ENCODE measurements at places on chromosomes 3 and 15.

DNA sequence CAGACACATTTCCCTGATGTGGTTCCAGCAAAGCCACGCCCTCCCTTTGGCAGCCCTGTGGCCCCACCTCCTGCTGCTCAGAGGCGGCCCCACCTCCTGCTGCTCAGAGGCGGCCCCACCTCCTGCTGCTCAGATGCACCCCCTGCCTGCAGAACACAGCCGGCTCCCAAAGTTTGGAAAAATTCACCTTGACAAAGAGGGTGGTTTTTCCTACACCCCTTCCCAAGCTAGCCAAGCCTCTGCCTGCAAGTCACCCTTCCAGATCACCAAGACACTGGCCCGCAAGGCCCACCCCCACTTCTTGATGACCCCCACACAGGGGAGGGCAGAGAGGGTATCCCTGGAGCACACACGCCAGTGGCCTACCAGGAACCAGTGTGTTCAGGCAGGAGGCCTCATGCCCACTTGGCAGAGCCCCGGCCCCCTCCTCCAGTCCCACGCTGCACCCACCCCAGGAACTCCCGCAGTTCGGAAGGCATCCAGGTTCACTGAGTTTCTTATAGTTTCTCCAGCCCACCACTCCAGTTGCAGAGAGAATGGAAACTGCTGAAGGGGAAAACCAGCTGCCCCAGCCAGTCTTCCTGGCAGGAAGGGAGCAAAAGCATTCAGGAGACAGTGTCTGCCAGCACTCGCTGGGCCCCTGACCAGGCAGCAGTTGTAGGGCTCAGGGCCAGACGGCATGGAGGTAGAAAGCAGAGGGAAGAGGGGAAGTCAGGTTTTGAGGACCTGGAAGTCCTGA is 2.3 kb upstream of the HAPLN3 start:
- peak; percentile 82 for DNase-seq

DNA sequence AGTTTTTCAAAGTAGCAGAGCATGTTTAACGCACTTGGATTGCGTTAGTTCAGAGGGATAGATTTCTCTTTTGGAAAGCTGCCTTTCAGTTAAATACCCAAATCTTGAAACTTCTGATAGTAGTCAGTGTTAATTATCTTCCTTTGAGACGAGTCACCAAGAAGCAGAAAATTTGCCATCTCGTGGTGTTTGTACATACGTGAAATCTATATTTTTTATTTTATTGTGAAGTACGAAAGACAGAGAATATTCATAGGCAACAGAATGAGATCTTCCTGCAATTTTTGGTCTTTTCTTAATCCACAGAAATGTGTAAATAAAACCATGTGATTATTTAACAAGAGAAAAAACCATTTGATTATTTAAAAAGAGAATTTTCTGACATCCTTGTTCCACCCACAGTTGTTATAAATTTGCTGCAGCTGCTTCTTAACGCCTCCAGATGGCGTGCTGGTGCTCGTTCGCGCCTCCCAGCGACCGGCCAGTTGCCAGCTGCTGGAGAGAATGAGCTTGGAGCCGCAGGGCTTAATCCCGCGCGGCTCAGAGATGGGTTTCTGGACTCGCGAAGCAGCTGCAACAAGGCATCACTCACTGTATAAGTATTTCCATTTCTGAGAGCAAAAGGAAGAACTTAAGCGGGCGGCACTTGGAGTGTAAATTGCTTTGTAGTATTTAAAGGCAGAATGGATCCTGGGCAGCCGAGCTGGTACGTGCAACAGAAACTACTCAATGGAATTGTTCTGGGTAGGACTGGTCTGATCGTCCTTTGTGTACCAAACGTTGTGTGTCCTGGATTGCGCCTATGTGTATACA is 10.5 kb upstream of the SLITRK3 start:
- peak; percentile 44 for DNase-seq

- DNase-seq = no peak
Observed at GRCh38 chr15:28980709-28981350, 95.1 kb downstream of the APBA2 start.

GRCh38 chr15:62392376-62392775 is 227.3 kb upstream of the C2CD4B start:
- no peak for DNase-seq

- DNase-seq = no peak
Observed at GRCh38 chr3:72797773-72798543, 50.3 kb downstream of the SHQ1 start.

- DNase-seq = no peak
Observed at GRCh38 chr3:191105418-191105817, 93.6 kb upstream of the OSTN start.

DNA sequence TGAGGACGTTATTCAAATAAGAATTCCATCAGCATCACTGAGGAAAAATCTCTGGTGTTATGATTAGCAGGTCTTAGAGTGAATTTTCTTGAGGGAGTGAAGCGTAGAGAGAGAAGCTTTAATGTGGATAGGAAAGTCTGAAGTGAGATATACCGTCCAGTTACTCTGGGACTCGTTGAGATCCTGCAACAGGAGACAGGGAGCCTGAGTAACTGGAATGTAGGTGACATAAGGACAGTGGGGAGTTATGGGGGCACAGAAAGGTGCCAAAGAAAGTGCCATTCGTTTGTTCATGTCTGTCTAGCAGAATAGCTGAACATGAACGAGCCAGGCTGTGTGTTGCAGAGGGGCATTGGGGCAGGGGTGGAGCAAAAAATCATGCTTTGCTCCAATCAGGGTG is 9.4 kb upstream of the BUB1B start:
- no peak for DNase-seq

- no peak for DNase-seq
Observed at GRCh38 chr15:88398011-88398410, 69.2 kb downstream of the MRPL46 start.

GRCh38 chr3:122215592-122216298 is 32.3 kb downstream of the CASR start:
- DNase-seq = no peak

DNA sequence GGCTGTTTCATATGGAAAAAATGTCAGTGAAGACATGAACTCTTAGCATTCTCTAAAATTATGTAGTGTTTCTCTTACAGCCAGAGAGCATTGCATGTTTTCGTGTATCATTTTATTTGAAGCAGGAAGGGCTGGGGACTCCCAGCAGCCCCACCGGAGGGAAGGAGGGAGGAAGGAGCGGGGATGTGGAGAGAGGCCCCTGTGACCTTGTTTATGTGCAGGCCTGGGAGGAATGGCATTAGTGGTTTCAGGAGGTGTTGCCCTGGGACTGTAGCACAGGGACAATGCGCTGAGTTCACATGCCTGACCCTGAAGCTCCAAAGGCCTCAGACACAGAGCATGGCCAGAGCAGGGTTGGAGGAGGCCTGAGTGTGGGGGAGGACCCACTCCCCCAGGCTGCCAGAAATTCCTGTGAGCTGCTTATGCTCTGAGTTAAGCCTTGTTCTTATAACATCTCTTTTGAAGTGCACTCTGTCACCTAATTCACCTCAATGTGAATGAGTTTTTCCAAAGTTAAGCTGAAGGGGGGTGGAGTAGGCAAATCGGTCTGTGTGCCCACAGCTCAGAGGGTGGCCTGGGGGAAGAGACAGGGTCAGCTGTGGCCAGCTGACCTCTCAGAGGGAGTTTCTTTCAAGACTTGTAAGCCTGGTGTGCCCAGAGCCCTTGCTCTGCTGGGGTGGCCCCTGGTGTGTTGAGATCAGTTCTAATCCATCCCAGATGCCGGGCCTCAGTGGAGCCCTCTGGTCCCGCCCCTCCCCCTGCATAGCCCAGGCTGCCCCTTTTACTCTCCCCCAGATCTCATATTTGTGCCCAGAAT is 3.9 kb upstream of the RNU6-1 start:
- DNase-seq = no peak

- DNase-seq = no peak
Observed at GRCh38 chr15:78968114-78968513, 23.3 kb upstream of the CTSH start.

DNA sequence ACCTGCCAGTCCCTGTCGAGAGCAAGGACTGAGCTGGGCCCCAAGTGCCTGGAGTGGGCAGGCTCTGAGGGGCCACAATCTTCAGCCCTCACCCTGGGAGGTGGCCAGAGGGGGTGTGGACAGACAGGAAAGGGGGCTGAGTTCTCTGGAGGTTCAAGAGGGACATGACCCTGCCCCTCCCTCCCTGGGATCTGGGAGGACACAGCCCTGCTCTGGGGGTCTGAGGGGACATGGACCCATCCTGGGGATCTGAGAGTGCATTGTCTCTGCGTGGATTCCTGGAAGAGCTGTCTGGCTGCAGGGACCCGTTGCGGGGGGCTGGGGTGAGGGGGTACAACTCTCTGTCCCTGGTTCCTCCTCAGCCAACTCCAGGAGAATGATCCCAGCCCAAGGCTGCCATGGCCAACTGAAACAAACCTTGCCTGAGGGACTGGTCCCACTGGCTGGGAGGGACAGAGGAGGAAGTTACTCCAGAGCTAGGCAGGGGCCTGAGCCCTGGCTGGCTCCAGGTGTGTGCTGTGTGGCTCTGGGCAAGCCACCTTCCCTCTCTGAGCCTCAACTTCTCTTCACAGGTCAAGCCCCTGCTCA is 29.0 kb downstream of the PTH1R start:
- DNase-seq = no peak

DNA sequence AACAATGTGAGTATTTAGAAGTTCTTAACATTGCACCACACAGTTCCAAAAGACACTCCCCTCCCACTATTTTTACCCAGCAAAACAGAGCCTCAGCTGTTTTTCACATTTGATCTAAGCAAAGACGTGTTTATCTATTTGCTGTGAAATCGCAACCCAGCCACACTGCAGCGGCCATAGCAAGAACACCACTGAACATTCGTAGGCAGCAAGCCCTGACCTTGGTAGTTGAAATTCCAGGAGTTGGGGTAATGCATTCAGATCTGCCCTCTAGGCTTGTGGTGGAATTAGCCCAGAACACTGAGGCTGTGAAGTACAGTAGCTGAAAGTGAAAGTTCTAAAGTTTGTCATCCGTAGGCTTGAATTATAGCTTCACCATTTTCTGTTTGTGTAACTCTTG is 17.1 kb upstream of the SLC24A5 start:
- no peak for DNase-seq

GRCh38 chr3:69747511-69748258 is 8.4 kb downstream of the MITF start:
- no peak for DNase-seq

- DNase-seq = no peak
Observed at GRCh38 chr3:172609750-172610149, 86.5 kb upstream of the TNFSF10 start.

DNA sequence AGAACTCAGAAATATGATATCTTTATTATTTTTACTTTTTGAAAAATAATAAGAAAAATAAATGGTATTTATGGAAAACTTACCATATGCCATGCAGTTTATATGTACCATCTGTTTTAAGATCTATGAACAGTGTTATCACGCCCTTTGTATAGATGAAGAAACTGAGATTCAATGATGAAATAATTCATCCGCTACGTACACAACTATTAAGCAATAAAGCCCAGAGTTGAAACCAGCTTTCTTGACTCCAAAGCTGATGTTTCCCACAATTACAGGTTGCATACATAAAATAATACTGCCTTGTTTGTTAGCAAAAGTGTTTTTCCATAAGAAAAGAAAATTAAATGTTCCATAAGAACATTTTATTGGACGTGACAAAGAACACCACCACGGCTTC is 67.2 kb upstream of the BCL6 start:
- no peak for DNase-seq

GRCh38 chr3:23806534-23807423 is 1.0 kb downstream of the UBE2E1 start:
- peak; percentile 55 for DNase-seq

DNA sequence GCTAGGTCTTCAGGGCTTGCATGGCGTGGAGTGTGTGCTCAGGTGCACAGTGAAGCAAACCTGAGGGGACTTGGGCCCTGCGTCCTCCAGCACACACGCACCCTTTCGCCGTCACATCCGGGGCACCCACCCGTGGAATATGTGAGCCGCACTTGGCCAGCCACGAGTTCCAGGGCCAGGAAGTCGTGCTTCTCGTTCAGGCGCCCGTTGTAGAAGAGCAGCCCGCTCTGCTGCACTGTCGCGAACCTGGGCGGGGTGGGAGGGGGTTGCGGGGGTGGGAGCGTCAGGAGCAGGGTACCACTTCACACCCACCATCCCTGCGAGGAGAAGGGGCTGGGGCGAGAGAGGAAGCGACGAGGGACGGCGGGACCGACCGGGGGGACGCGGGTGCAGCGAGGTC is 7.1 kb downstream of the CELSR3 start:
- no peak for DNase-seq

GRCh38 chr3:62051506-62051905 is 321.8 kb downstream of the FEZF2 start:
- no peak for DNase-seq

DNA sequence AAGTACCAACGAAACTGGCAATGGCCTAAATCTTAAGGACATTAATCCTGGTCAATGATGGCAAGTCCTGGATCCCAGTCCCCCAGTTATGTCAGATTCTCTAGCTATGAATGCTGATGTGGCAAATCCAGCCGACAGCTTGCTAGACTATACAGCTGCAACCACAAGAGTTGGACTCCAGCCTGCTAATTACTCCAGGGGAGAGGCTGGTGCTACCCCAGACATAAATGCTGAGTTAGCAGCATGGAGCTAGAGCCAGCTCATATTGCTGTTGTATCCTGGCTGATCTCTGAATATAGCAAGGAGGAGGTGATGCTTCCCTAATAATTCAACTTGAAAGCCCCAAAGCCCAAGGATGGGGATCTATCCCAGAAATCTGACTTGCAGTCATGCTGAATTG is 207.1 kb downstream of the LRRN1 start:
- no peak for DNase-seq

DNA sequence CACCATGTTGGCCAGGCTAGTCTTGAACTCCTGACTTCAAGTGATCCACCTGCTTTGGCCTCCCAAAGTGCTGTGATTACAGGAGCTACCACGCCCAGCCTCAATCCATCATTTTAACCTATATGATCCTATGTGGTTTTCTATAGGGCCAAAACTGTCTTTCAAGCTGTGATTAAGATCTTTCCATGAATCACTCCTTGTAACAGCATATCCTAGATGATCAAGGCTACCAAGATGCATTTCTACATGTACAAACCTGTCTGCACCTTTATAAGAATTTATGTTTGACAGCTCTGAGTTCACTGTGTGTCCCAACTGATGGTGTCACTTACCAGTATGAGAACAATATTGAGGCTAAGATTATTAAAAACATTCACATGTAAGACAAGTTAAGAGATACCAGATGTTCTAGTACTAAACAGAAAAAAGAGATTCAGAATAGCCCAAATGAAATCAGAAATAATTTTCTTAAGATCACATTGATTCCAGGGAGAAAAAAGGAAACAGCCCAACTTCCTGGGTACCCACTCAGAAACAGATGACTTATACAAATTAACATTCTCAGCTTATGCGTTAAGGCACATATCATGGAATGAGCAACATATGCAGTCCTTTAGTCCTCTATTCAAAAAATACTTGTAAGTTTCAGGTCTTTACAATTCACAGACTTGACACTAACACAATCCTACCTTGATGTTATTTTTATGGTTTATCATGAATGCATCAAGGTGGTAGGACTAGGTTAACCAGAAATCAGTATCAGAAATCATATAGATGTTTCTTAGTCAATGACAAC is 24.8 kb upstream of the PPIB start:
- DNase-seq = no peak

DNA sequence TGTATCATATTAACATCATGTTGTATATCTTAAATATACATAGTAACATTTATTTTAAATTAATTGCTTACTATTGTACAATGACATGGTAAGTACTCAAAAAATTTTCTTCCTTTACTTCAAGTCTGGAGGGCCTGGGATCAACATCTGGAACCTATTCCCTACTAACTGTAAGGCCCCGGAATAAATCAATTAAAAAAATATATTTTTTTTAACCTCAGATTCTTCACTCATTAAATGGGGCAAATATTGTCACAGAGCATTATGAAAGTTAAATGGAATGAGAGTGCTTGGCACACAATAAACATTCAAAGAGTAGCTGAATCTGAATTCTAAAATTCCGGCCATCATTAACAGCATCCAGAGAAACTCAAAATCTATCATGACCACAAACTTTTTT is 16.5 kb downstream of the GSK3B start:
- no peak for DNase-seq
